ENCODE measurements at places on chromosomes 3 and 15.

DNA sequence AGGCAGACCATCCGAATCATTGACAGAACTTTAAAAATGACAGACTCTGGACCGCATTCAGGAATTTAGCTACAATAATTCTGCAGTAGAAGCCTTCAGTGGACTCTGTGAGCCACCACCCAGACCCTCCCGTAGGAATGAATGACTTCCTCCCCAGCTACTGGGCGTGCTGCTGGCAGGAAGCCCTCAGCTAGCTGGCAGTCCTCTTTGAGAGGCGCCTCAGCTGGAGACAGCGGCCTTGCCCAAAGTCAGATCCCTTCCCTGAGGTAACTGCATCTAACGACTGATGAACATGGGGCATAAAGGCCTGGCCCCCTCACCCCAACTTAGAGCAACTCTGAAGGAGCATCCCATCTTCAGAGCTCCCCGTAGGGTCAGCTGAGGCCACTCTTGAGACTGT lies 25.8 kb downstream of the CRABP1 start:
- peak; percentile 22 for DNase-seq

- peak; percentile 44 for DNase-seq
These were observed 14.5 kb downstream of the SPTBN5 start for GRCh38 chr15:41879321-41879845.

- no peak for DNase-seq
These were observed 1298.6 kb downstream of the SI start for GRCh38 chr3:163779396-163780344.

DNA sequence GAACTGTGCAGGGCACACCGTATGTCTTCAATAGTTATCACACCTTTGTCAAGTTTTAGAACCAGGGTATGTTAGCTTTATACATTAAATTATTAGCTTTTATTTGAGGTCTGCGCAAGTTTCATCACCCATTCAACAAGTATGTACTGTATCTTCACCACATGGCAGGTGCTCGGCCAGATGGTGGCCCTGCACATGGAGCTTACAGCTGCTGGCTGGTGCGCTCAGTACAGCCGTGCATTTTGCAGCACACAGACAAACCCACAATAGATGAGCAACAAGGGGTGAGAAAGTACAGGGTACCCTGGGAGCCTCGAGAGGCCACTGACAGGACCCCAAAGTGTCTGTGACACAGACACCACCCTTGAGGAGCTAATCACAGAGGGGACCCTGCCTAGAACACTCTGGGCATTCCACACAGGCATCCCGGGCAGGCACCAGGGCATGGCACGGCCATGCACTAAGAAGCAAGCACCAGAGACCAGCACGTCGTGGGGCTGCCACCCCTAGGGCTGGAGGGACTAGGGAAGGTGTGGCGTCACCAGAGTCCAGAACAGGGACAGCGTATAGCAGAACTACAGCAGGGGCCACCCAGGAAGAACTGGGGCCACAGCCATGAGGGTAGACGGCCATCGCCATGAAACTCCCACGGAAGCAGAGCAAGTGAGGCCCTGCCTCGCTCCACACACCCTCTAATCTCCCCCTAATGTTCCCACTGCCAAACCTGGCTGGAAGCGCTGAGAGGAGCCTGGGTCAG lies 27.4 kb downstream of the ZXDC start:
- no peak for DNase-seq

- no peak for DNase-seq
These were observed 132.4 kb downstream of the GOLGA6L6 start for GRCh38 chr15:20409247-20409646.

- DNase-seq = no peak
These were observed 421.5 kb downstream of the MAGI1 start for GRCh38 chr3:65617209-65617608.

- peak; percentile 10 for DNase-seq
These were observed 246.1 kb downstream of the TBL1XR1 start for GRCh38 chr3:176951144-176951543.

DNA sequence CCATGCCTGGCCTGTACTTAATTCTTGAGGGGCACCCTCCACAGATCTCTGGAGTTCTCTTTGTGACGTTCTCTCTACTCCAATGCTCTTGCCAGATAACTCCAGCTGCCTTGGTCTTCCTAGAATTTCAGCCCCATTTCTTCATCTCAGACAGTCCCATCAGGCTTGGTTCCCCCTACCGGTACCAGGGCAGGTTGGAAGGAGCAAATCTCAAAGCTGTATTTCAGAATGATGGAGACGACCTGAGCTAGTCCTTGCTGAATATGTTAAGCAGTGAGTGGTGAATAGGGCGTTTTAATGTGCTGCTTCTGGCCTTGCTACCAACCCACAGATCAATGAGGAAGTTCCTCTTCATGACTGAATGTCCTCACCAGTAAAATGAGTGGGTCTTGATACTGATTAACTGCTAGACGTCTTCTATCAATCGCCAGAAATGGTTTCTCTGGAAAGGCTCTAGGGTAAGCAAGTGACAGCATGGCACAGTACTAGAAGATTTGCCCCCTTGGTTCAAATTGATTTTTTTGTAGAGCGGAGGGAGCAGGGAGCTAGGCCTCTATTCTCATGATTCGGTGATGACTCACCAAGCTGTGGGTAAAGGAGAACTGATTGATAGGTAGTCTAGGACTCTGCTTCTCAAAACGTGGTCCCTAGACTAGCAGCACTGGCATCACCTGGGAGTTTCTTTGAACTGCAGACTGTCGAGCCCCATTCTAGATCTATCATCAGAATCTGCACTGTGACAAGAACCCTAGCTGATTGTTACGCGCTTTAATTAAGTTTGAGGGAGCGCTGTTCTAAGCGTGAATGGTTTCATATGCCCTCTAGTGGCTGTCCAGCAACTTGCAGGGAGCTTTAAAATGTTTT lies 67.8 kb downstream of the UBP1 start:
- no peak for DNase-seq

GRCh38 chr15:99615460-99615859 lies 49.7 kb downstream of the MEF2A start:
- no peak for DNase-seq

DNA sequence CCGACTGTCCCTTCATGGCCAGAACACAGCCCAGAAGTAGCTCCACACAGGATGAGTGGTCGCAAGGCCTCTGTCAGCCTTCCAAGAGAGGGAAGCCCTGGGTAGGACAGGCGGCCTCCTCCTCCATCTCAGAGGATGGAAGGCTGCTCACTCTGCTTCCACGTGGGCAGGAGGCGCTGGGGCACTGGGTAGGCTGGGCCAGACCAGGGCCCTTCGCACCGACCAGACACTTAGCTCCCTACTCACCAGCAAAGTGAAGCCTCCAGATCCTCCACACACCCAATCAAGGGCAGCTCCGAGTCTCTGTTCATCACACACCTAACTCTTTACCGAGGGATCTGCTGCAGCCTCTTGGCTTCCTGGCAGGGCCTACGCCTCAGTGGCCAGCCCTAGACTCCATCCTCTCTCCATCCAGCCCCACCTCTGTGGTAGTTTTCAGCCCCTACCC lies 24.3 kb upstream of the PLXNA1 start:
- no peak for DNase-seq

- no peak for DNase-seq
These were observed 126.0 kb upstream of the PRR20G start for GRCh38 chr3:127413871-127414270.

GRCh38 chr3:48697952-48698351 lies 12.2 kb upstream of the NCKIPSD start:
- no peak for DNase-seq

GRCh38 chr3:59327376-59327808 lies 277.6 kb upstream of the CFAP20DC start:
- peak; percentile 49 for DNase-seq

DNA sequence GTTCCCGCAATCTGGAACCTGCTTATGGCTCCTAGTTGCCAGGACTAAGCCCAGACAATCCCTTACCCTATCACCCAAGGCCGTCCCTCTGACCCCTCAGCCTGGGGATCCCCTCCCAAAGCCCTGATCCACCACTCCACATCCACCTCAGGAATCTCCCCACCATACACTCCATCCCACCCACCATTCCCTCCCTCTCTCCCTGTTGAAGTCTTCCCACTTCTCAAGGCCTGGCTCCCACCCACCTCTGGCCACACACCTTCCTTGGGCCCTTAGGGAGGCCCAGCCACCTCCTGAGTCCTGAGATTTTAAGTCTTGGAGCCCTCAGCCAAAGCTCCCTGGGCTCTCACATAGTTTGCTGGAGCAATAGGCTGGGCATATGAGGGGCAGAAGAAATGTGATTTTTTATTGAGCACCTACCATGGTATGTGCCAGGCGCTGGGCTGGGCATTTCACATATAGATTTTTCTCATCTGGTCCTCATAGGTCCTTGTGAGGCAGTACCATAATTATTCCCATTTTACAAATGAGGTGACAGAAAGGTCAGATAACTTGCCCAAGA lies 48.1 kb downstream of the HCN4 start:
- DNase-seq = no peak

GRCh38 chr3:72102112-72102616 lies 317.2 kb upstream of the PROK2 start:
- no peak for DNase-seq

GRCh38 chr3:39118079-39118478 lies 10.6 kb downstream of the TTC21A start:
- no peak for DNase-seq

DNA sequence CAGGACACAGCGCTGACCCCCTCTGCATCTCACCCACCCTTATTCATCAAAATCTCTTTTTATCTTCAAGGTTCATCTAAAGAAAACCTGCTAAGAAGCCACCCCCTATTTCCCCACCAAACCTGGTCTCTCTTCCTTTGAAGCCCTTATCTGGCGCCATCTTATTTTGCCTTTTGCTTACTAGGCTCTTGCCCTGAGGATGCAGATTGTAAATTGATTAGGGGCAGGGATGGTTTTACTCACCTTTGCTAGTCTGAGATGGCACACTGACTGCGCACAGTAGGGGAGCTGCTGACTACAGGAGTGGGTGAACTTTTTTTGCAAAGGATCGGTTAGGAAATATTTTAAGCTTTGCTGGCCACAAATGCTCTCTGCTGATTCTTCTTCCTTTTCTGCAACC lies 78.9 kb upstream of the BHLHE40 start:
- no peak for DNase-seq

GRCh38 chr3:37163262-37164015 lies 10.9 kb downstream of the LRRFIP2 start:
- DNase-seq = no peak

GRCh38 chr3:131540821-131541220 lies 38.0 kb upstream of the MRPL3 start:
- DNase-seq = no peak

DNA sequence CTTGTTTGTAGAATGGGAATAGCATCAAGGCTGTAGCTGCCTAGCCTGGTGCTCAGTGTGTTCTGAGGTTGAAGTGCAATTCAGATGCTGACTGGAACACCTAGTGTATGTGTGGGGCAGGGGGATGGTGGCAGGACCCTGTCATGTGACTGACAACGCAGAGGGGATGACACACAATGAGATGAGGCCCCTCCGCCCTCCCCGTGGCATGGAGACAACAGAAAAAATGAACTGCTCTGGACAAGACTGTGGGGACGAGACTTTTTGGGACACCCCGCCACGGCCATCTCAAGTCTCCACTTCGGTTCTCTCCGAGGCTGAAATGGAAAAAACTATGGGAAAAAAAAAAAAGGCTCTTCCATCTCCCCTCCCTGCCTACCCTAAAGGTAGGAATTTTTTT lies 10.4 kb upstream of the SEC13 start:
- DNase-seq = no peak

DNA sequence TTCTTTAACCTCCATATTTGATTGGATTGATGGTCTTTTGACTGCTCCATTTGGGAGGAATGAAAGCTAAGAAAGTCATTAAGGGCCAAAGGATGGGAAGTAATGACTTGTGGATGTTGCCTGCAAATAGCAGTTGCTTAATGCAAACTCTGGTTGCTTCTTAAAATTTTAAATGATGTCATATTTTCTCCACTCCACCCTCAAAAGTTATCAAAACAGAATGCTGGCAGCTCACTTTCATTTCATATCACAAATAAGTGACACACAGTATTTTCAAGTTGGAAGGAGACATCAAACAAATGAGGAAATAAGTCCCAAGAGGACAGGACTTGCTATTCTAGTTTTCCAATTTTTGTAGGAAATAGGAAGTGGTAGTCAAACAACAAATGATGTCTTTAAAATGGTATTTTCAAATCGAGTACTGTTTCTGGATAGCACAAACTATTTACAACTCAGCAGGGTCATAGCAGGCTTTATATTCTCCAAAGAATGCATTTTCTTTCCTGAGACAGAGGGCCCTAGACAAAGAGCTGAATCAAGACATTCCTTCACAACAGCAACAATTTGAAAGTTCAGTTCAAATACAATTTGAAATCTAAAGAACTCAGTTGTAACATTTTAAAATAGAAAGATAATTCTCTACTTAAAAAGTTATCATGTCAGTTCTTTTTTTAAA lies 165.1 kb upstream of the UBE2E1 start:
- DNase-seq = no peak

GRCh38 chr15:71939981-71940588 lies 129.7 kb downstream of the NR2E3 start:
- no peak for DNase-seq

- peak; percentile 35 for DNase-seq
These were observed 95.7 kb downstream of the NEDD4 start for GRCh38 chr15:55897560-55898336.

- DNase-seq = no peak
These were observed 659.3 kb downstream of the ROBO2 start for GRCh38 chr3:77699125-77699691.

- no peak for DNase-seq
These were observed 22.6 kb upstream of the DUSP7 start for GRCh38 chr3:52078781-52079560.

DNA sequence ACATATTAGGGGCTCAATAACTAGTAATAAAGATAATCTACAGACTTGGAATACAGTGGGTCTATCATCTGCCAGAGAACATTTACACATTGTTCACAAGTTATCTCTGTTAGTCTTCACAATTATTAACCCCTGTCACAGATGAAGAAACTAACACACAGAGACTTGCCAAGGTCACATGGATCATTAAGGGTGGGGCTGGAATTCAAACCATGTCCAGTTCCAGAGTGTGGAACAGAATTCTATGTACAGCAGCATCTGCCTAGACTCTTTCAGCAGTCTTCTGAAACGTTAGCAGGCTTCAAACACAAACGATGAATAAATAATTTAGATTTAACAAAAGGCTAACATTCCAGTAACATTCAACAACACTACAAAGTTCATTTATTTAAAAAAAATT lies 673.9 kb upstream of the NR2F2 start:
- no peak for DNase-seq

- no peak for DNase-seq
These were observed 26.6 kb downstream of the TMEM45A start for GRCh38 chr3:100518983-100519382.

DNA sequence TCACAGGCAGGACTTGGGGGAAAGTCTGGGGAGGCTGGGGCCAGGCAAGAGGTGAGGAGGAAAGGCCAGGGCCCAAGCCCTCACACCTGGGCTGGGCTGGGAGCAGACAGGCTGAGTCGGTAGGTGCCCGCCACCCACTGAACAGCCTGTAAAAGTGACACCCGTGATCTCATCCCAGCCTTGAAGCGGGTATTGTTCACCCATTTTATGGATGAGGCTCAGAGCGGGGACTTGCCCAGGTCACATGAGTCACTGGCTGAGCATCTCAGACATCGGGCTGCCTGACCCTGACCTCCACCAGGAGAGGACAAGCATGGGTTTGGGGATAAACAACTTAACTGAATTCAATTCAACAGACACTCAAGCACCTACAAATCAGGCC lies 52.0 kb upstream of the CTSH start:
- peak; percentile 35 for DNase-seq
